Esophagus muscularis mucosa (tissue), 4 donors: ENCODE measurements at places on chromosomes 6 and 20. TPM values are rescaled to one million over a fixed set of nuclear protein-coding genes. Genes with fewer than 3 reads are reported as not detected.
A peak's percentile ranks its signal among the peaks of the same experiment; 100 is the strongest.

Gene CDC40
- total RNA-seq, result 12.9 TPM

- H3K27me3 ChIP-seq, result peaks cover 25% of the 10 kb centered on the region
- peak overlapping the region; percentile 61 for H3K27ac ChIP-seq
- peaks cover 32% of the 10 kb centered on the region for H3K4me1 ChIP-seq
- no peaks in the 10 kb centered on the region for H3K36me3 ChIP-seq
Observed at GRCh38 chr6:36840432-36841403, 1.5 kb upstream of the CPNE5 start.

DNA sequence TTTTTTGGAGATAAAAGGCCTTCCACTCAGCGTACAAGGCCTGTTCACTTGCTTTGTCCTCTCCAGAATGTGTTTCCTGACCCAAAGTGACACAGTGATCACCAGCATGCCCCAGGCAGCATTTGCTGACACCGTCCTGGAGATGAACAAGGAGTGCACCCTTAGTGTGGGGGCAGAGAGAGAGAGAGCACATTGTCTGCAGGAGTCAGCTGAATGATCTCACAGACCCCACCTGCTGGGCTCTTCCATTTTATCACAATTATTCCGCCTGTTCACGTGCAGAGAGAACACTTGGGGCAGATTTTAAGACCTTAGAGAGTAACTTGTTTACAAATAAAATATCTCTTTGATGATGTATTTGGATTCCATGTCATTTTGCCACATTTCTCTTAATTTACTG is 22.4 kb upstream of the MAS1L start:
- H3K27me3 ChIP-seq, result peaks cover 3% of the 10 kb centered on the region
- H3K27ac ChIP-seq, result no peak overlapping the region
- H3K36me3 ChIP-seq, result no peaks in the 10 kb centered on the region
- no peaks in the 10 kb centered on the region for H3K4me1 ChIP-seq
- DNase-seq, result no peak

DNA sequence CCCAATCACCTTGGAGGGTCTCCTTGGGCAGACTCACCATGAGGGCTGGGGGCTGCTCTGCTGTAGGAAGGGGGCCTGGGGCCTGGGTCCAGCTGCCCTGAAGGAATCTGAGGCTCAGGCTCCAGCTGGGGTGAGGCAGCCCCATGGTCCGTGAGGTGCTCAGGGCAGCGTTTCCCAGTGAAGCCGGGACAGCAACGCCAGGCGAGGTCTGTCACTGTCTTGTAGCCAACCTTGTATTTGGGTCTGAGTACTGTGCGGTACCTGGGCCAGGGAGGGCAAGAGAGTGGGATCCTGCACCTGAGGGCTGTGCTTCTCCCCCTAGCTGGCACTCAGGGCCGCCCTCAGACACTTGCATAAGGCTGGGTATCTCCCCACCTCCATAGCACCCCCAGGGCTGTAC is 3.0 kb downstream of the EMILIN3 start:
- peaks cover 3% of the 10 kb centered on the region for H3K36me3 ChIP-seq
- H3K27ac ChIP-seq, result no peak overlapping the region

DNA sequence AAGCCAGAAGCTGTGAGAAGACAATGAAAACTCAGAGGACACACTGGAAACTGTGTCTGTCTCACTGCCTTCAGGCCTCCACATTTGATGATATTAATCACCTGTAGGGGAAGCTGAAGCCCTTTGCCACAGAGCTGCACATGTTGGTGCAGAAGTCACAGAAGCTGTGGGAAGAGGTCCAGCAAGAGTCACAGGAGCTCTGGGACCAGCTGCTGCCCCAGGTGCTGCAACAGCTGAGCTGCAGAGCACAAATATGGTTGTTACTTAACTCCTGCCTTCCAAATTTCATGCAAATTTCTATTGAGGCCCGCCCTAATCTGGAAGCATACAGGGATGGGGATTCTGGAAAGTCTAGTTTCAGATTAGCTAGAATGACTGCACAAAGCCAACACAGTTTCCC is 169.3 kb downstream of the OGFRL1 start:
- H3K27ac ChIP-seq, result no peak overlapping the region
- H3K27me3 ChIP-seq, result no peaks in the 10 kb centered on the region
- H3K4me1 ChIP-seq, result peaks cover 6% of the 10 kb centered on the region
- no peaks in the 10 kb centered on the region for H3K36me3 ChIP-seq

Gene SNAP91
- 2.5 TPM for total RNA-seq

DNA sequence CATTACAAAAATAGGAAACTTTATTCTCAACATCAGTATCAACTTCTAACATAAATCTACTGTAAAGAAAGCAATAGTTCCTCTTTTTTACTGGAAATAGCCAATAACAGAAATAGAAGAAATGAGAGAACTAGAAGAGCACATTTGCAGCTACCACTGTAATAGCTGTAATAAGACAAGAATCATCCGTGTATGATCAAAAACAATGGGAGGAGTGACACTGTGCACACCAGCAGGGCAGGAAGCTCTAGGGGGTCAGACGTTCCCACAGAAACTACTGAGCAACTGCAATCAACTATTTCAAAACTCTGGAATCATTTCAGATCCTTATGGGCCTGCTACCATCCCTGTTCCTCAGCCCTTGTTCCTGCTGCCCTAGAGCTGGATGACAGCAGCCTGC is 43.7 kb downstream of the NINL start:
- H3K36me3 ChIP-seq, result no peaks in the 10 kb centered on the region
- H3K27ac ChIP-seq, result no peak overlapping the region
- DNase-seq, result no peak
- no peaks in the 10 kb centered on the region for H3K27me3 ChIP-seq
- no peak overlapping the region for H3K4me3 ChIP-seq

Gene ADGRF5
- total RNA-seq, result 24.5 TPM

- DNase-seq, result peak; percentile 39
- H3K36me3 ChIP-seq, result peaks cover 4% of the 10 kb centered on the region
- peaks cover 76% of the 10 kb centered on the region for H3K4me1 ChIP-seq
- H3K4me3 ChIP-seq, result peak overlapping the region; percentile 96
Observed at GRCh38 chr20:5608104-5608441, 142.1 kb upstream of the SHLD1 start.

GRCh38 chr20:62618611-62619529 is 23.4 kb upstream of the SLCO4A1 start:
- H3K27me3 ChIP-seq, result no peaks in the 10 kb centered on the region
- no peaks in the 10 kb centered on the region for H3K36me3 ChIP-seq
- H3K4me3 ChIP-seq, result no peak overlapping the region

DNA sequence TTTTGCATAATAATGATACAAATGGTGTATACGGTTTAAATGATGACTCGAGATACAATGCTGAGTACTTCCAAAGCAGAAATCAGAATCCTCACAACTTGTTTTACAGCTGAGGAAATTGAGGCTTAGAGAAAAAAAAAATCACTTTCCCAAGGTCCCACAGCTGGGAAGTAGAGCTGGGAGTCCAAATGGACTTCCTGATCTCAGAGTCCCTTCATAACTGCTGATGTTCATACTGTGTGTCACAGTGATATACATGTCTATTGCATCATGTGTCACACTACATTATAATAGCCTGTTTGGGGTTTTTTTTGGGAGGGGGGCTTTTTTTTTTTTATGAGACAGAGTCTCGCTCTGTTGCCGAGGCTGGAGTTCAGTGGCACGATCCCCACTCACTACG is 8.5 kb downstream of the HM13 start:
- H3K36me3 ChIP-seq, result peaks cover 19% of the 10 kb centered on the region
- no peak overlapping the region for H3K27ac ChIP-seq
- H3K4me1 ChIP-seq, result peaks cover 22% of the 10 kb centered on the region
- no peak overlapping the region for H3K4me3 ChIP-seq
- no peak for DNase-seq

Gene PNLDC1
- not detected for total RNA-seq
